Left forelimb (tissue), 1 donor: ENCODE measurements at places on chromosomes 3 and 15.

DNA sequence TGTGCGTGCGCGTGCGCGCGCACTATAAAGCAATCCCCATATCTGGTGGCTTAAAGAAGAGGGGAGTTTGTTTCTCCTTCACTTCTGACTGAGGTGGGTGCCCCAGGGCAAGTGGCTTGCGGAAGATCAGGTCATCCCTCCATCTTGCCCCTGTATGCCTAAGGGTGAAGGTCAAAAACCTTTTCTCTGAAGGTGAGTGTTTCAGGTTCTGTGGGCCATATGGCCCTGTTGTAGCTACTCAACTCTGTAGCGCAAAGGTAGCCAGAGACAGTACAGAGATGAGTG, 5.5 kb downstream of the ABTB1 start:
- peak; percentile 31 for DNase-seq

- no peak for DNase-seq
Observed at GRCh38 chr15:52463638-52464037, 65.0 kb downstream of the MYO5A start.

- no peak for DNase-seq
Observed at GRCh38 chr3:106552351-106553043, 683.7 kb upstream of the CBLB start.

DNA sequence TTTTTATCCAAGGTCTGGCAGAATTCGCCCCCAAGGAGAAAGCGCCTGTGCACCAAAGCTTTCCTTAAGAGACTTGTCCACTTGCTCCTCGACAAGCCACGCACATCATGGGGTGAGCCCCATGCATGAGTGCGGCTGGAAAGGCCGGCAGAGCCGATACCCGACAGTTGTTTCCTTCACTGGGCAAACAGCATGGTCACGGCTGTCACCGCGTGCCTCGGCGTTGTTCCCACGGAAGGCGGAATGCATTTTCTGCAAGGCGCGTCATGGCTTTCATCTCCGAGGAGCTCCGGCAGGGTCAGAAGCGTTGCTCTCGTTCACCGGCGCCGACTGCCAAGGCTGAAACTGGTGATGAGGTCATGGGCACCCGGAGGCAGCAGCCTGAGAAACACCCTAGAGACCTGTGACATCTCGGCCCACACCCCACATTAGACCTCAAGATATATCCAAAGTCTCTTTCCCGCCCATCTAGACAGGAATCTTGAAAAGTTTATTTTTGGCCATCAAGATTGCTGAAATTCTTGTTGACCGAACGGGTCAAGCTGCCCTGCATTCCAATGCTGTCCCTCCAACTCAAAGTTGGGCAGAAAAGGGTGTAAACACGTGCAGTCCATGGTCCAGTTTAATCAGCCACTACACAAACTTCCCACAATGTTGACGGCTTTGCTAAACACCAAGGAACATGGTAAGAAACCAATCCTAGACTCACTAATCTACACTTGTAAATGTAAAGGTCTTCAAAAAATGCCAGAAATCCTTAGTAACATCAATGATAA, 604 bp upstream of the TJP1 start:
- DNase-seq, result no peak
